Small intestine (tissue), 16 donors: ENCODE measurements at places on chromosomes 16 and 17.

DNA sequence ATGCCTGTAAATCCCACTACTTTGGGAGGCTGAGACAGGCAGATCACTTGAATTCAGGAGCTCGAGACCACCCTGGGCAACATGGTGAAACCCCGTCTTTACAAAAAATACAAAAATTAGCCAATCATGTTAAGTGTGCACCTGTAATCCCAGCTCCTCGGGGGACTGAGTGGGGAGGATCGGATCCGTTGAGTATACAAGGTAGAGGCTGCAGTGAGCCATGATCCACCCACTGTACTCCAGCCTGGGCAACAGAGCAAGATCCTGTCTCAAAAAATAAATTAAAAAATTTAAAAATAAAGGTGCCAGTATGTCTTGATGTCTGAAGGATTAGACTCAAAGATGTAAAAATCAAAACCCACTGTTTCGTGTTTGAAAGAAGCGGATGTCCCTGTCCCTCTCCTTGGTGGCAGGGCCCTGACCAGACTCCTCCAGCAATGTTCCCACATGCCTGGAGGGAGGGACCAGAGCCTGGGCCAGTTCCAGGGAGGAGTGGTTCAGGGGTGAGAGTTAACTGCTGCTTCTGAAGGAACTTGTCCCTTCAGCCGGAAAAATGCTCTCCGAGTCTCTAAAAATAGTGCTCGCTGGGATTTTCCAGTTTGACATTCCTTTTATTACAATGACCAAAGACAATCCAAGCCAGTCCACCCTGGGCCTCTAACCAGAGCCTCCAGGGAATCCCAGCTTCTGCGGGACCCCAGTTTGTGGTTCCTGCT lies 9.4 kb upstream of the CMTM4 start:
- peak; percentile 76 for DNase-seq
- no peaks in the 10 kb centered on the region for H3K36me3 ChIP-seq
- H3K4me3 ChIP-seq = no peak overlapping the region

GRCh38 chr17:46940692-46941404 lies 17.9 kb downstream of the GOSR2 start:
- H3K4me3 ChIP-seq = no peak overlapping the region
- peaks cover 48% of the 10 kb centered on the region for H3K36me3 ChIP-seq
- no peak overlapping the region for H3K27ac ChIP-seq
- H3K4me1 ChIP-seq = no peaks in the 10 kb centered on the region
- H3K27me3 ChIP-seq = no peaks in the 10 kb centered on the region
- DNase-seq = peak; percentile 92

- no peaks in the 10 kb centered on the region for H3K27me3 ChIP-seq
- no peak overlapping the region for H3K4me3 ChIP-seq
- no peak for DNase-seq
- H3K4me1 ChIP-seq = no peaks in the 10 kb centered on the region
- H3K27ac ChIP-seq = peak overlapping the region; percentile 42
These were observed 22.1 kb downstream of the SLC7A6 start for GRCh38 chr16:68286153-68287074.

DNA sequence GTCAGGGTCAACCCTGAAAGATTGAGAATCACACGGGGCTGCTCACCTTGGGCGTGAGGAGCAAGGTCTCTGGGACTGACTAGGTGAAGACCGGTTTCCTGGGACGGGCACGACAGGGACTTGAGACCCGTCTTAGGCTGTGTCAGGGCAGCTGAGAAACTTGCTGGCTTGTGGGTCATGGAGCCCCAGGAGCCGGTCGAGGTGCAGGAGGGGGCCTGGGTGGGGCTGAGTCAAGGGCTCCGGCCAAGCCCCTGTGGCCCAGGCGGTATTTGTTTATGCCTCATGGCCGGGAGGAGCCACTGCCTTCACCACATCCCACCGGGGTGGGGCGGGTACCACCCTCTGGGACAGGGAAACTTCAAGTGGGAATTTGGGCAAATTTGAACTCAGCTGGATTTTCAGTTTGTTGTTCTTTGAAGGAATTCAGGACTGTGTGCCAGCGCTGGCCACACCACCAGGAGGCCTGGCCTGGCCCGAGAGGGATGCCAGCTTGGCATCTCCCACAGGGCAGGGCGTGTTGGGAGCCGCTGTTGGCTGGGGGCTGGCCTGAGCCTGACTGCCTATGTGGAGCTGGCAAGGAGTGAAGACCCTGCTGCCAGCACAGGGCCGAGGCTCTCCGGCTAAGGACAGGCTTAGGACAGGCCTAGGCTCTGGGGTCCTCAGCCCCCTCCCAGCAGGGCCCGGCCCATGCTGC lies 116.1 kb downstream of the METRNL start:
- DNase-seq = no peak
- H3K27ac ChIP-seq = no peak overlapping the region
- H3K4me1 ChIP-seq = no peaks in the 10 kb centered on the region
- no peak overlapping the region for H3K4me3 ChIP-seq

- H3K27ac ChIP-seq = no peak overlapping the region
- H3K4me1 ChIP-seq = no peaks in the 10 kb centered on the region
- peaks cover 62% of the 10 kb centered on the region for H3K36me3 ChIP-seq
- no peak overlapping the region for H3K4me3 ChIP-seq
- no peaks in the 10 kb centered on the region for H3K27me3 ChIP-seq
These were observed 14.1 kb downstream of the TTYH2 start for GRCh38 chr17:74227271-74228080.

GRCh38 chr17:77693776-77694175 lies 264.7 kb upstream of the TNRC6C start:
- DNase-seq = no peak
- no peak overlapping the region for H3K27ac ChIP-seq
- no peaks in the 10 kb centered on the region for H3K36me3 ChIP-seq
- peaks cover 13% of the 10 kb centered on the region for H3K27me3 ChIP-seq
- no peak overlapping the region for H3K4me3 ChIP-seq
- no peaks in the 10 kb centered on the region for H3K4me1 ChIP-seq

GRCh38 chr17:48992444-48992843 lies 4.7 kb upstream of the IGF2BP1 start:
- DNase-seq = no peak
- H3K4me3 ChIP-seq = no peak overlapping the region
- H3K27ac ChIP-seq = no peak overlapping the region
- H3K4me1 ChIP-seq = peaks cover 3% of the 10 kb centered on the region
- no peaks in the 10 kb centered on the region for H3K36me3 ChIP-seq

DNA sequence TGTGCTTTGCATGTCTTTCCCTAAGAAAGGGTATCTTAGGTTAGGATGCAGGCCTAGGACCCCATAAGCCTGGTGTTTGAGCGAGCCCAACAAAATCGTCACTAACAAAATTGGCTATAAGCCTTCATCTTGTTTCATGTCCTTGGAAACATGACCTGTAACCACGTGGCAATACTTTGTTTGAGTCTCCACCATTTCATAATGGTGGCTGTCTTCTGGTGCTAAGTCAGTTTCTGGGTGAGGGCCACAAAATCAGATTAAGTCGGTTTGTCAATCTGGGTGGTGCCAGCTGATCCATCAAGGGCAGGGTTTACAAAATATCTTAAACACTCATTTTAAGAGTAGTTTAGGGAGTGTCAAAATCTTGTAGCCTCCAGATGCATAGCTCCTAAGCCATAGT lies 33.0 kb downstream of the C16orf54 start:
- H3K27me3 ChIP-seq = no peaks in the 10 kb centered on the region
- DNase-seq = no peak
- no peak overlapping the region for H3K27ac ChIP-seq
- no peaks in the 10 kb centered on the region for H3K4me1 ChIP-seq

GRCh38 chr17:50062293-50063243 lies 6.7 kb downstream of the ITGA3 start:
- peaks cover 12% of the 10 kb centered on the region for H3K4me1 ChIP-seq
- H3K27me3 ChIP-seq = no peaks in the 10 kb centered on the region
- peak overlapping the region; percentile 21 for H3K27ac ChIP-seq
- no peak for DNase-seq
- H3K4me3 ChIP-seq = no peak overlapping the region

DNA sequence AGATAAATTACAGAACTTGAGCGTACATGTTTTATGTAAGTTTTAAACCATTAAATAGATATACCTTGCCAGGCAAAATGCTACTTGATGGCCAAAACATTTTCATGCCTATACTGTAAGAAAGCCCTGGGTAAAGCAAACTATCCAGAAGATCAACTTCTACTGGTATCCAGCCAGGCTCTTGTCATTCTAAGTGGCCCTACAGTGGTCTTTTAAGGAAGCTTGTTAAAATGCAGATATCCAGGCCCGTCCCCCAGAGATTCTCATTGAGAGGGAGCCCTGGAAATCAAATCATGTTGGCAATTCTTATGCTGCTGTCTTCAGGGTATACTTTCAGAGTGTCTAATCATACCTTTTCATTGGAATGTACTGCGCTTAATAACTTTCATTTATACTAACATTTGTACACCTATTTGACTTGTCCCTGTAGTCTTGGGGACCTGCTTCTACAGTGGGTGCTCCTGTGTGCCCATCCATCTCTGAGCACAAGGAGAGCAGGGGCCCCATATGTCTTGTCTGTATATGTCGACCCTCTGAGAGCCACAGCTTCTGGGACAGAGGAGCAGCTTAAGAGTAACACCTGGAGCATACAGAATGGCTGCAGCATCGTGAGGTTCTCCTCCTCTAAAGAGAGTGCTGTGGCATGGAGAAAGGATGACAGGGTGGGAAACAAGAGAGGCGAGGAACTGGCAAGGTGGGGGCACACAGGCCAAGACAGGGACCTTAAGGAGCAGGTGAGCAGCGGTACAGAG lies 43.6 kb upstream of the ANKFY1 start:
- H3K4me1 ChIP-seq = peaks cover 8% of the 10 kb centered on the region
- no peak for DNase-seq
- H3K27me3 ChIP-seq = no peaks in the 10 kb centered on the region
- no peak overlapping the region for H3K27ac ChIP-seq
- no peak overlapping the region for H3K4me3 ChIP-seq

DNA sequence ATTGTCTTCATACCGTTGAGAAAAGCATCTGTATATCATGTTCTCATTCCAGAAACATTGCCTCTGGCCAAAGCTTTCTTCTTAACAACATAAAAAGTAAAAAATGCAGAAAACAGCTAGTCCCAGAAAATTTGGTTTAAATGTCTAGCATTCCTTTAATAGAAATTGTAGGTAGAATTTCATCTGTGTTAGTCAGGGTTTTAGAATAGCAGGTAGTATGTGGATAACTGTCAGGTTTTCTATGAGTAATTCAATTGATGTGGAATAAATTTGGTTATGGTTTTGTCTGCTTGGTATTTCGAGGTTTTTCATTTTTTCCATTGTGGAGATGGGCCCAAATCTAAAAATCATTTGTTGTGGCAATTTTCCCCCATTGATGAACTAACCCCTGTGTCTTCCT lies 616.7 kb downstream of the KCNJ2 start:
- H3K27me3 ChIP-seq = no peaks in the 10 kb centered on the region
- H3K4me1 ChIP-seq = no peaks in the 10 kb centered on the region
- no peak for DNase-seq
- no peaks in the 10 kb centered on the region for H3K36me3 ChIP-seq
- no peak overlapping the region for H3K27ac ChIP-seq

DNA sequence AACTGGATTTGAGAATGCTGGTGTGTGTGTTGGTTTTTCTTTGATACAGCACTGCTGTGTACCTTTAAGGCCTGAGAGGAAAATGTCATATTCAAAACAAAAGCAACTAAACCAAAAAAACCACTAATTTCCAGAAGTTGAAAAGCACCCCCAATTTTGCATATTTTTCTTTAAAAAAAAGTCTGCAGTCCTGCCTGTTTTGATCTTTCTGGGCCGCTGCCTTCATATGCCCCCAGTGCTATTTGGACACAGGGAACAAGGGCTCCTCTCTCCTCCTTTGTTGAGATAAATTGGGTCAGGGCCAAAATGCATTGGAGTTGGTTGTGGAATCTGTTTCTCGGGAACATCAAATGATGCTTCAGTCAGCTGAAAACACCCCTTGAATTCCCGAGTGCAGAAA lies 26.9 kb downstream of the GPT2 start:
- H3K27me3 ChIP-seq = no peaks in the 10 kb centered on the region
- H3K36me3 ChIP-seq = no peaks in the 10 kb centered on the region
- no peak overlapping the region for H3K4me3 ChIP-seq
- no peak overlapping the region for H3K27ac ChIP-seq

DNA sequence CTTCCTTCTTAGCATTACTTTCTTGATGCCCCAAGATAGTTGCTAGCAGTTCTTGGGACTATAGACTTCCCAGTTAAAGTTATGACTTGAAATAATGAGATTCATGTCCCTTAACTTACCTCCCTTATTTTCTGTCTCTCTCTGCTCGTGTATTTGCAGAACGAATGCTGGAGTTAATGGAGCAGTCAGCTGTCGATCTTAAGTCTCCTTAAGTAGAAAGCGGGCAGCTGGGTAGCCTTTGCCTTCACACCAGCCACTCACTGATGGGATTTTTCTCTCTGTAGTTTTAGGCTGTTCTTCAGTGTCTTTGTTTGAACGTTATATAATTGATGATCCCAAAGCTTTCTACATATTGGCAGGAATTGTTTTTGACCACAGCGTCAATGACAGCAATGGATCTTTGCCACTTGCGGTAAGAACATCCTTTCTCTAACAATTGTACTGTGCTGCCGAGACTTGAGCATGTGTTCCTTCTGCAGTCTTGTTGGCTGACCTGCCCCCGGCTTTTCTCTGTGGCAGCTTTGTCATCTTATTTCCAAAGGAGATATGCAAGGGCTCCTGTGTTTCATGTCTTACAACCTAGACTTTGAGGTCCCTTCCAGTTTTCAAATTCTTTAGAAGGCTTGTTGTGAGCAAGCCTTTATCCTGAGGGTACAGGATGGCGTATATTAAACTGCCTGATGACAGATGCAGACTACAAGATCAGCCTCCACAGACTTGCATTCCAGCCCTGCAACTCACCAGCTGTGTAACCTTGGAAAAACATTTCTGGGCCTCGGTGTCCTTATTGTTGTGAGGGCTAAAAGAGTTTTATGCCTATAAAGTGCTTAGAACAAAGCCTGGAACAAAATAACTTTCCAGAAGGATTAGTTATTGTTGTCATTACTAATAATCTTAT lies 25.1 kb upstream of the ABCA3 start:
- H3K4me1 ChIP-seq = no peaks in the 10 kb centered on the region
- H3K36me3 ChIP-seq = no peaks in the 10 kb centered on the region
- H3K4me3 ChIP-seq = no peak overlapping the region
- no peaks in the 10 kb centered on the region for H3K27me3 ChIP-seq
- no peak overlapping the region for H3K27ac ChIP-seq
- no peak for DNase-seq

- no peak overlapping the region for H3K27ac ChIP-seq
- DNase-seq = no peak
- H3K4me1 ChIP-seq = no peaks in the 10 kb centered on the region
- no peak overlapping the region for H3K4me3 ChIP-seq
These were observed 795 bp upstream of the HBM start for GRCh38 chr16:164827-165538.

DNA sequence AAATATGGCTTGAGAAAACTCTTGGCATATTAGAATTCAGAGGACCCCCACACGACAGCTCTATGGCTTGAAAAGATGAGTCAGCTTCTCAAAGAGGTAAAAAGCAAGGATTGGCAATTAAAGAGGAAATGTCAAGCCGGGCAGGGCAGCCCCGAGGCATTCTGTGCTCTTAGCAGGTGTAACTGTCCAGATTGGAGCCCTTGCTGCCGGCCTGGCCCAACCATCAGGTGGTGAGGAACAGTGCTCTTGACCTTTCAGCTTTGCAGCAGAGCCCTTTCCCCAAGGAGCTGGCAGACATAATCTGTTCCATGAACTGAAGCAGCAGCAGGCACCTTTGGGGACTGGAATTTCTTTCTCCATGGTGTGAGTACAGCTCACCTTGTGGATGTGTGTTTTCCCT lies 287.8 kb downstream of the UTP18 start:
- no peak for DNase-seq
- no peak overlapping the region for H3K4me3 ChIP-seq
- H3K36me3 ChIP-seq = no peaks in the 10 kb centered on the region
- H3K27ac ChIP-seq = no peak overlapping the region
- no peaks in the 10 kb centered on the region for H3K27me3 ChIP-seq
